ENCODE measurements at places on chromosomes 16 and 17.

DNA sequence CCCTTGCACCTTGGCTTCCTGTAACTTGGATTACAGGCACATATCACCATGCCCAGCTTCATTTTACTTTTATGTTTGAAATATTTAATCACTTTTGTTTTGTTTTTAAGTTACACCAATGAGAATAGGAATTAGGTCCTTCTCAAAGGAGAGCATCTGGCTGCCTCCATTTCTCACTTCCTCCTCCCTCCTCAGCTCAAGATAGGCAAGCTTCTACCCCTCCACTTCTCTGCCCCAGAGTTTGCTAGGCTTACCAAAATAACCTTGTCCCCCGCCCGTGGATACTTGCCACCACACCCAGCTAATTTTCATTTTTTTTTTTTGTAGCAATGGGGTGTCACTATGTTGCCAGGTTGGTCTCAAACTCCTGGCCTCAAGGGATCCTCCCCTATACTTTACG, 17.9 kb downstream of the GABARAPL2 start:
- no peak for DNase-seq

- no peak for DNase-seq
Observed at GRCh38 chr17:57636274-57636673, 108.8 kb downstream of the CCDC182 start.

- peak; percentile 32 for DNase-seq
Observed at GRCh38 chr17:1485423-1486376, 6.8 kb downstream of the MYO1C start.

DNA sequence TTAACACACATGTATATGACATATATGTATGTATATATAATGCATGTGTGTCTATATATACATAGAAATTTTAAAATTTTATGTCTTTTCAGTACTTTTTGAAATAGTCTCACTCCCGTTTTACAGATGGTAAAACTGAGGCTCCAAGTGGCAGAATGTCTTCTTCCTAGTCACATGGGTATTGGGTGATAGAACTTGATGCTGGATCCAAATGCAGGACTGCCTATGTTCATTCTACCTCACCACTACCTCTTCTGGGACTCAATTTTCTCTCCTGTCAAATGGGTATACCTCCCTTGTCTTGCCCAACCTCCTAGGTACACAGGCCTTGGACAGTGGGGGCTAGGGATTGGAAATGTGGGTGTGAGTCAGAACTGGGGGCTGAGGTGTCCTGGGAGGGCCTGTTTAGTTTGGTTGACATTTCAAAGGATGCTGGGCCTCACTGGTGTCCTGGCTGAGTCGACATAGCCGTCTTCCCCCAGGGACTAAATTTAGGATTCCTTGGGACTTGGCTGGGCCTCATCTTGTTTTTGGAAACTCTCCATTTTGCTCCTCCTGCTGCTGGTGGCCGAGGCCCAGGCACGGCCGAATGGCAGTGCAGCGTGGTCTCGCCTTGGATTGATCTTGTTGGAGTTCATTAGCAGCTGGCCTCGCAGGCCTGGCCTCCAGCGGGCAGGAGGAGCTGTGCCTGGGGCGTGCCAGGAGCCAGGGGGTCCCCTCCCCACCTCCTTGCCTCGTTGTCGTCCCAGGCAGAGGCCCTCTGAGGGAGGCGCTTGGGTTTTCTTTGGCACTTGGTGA, 25.9 kb downstream of the NKD1 start:
- no peak for DNase-seq

GRCh38 chr17:1040216-1040600, 43.3 kb downstream of the TIMM22 start:
- DNase-seq: no peak

DNA sequence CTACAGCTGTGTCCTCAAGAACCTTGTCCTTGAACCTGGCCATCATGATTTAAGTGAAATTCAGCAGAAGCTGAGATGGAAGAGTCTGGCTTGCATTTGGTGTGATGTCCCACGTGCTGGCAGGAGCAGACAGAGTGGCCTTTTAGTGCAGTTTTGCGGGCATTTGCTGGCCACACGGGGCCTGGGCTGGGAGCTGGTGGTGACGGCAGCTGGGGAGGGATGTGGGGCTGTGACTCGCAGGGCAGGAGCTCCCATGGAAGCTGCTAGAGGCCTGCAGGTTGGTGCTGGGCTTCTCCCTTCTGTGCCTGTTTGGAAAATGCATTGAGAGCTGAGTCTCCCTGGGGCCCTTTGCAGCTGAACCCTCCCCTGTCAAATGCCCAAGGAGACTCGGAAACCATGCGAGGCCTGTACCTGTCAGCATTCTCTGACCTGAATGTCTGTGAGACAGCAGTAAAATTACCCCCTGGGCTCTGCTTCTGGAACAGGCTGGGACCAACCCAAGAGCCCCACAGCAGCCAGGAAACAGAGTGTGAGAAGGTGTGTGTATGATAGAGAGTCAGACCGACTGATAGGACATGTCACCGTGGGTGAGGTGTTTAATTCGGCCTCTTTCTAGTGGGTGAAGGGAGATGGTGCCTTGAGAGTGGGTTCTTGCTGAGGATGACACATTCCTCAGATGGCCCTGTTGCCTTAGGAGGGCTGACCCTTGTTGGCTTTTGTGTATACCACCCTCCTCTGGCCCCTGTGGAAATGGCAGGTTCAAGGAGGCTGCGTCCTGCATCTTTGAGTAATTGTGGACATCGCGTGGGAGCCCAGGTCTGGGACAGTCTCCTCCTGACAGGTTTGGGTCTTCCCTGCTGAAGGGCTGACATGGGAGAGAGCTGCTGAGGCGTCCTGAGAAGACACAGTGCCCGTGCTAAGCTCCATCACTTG, 145.5 kb downstream of the MSI2 start:
- DNase-seq: no peak

- no peak for DNase-seq
Observed at GRCh38 chr17:53655591-53655990, 167.1 kb upstream of the KIF2B start.

DNA sequence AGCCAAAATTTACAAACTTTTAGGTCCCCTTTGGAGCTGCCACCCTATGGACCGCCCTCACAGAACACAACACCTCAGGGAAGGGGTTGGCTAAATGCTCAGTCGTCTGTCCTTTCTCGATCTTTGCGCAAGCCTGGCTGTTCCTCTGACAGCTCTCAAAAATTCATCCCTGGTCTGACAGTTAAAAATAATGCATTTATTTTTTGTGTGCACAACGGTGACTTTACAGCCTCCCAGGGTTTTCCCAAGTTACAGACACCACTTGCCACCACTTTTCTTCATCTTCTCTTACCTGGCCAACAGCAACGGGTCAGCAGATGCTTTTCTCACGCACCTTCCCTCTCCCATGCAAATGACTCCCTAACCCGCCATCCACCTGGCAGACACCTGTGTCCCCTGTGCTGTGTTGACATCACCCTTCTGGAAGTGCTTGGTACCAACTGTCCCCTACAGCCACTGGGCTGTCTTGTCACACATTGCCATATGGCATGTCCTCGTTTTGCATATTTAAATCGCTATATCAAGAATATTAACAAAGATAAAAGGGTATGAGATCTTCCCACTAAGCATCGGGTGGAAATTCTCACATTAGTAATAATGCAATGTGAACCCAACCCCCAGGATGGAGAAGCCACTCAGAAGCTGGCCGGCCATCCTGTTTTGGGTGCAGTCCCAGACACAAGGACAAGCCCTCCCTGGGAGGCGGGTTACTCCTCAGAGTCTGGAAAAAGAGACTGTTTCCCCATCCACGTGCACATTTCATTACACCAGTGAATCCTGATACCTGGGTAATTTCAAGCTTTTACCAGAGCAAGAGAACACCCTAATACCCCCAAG, 187.0 kb downstream of the ZFHX3 start:
- no peak for DNase-seq

DNA sequence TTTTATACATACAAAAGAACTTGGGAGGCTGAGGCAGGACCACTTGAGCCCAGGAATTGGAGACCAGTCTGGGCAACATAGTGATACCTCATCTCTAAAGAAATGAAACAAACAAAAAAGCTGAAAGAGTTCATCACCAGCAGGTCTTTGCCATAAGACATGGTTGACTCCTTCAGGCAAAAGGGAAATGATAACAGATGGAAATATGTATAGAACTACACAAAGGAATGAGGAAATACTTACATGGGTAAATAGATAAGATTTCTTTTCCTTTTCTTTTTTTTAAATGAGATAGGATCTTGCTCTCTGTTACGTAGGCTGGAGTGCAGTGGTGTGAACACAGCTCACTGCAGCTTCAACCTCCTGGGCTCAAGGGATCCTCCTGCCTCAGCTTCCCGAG, 165.3 kb downstream of the PARN start:
- DNase-seq: no peak

DNA sequence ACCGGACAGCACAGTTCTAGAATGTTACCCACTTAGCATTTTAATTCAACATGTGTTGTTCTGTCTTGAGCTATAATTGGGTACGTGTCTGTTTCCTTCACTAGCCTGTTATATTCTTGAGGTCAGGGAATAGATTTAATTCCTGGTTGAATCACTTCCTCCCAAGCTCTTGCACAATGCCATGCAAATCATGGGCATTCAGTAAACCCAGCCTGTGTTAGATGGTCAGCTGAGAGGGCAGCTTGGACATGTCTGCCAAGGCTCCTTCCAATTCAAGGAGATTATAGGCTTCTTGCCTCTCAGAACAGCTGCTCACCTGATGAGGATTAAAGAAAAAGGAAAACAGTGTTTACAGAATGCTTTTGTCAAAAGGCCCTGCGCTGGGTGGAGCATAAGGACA, 12.6 kb downstream of the C1QTNF1 start:
- peak; percentile 61 for DNase-seq

- DNase-seq: no peak
Observed at GRCh38 chr16:3618769-3619141, 7.3 kb upstream of the SLX4 start.

DNA sequence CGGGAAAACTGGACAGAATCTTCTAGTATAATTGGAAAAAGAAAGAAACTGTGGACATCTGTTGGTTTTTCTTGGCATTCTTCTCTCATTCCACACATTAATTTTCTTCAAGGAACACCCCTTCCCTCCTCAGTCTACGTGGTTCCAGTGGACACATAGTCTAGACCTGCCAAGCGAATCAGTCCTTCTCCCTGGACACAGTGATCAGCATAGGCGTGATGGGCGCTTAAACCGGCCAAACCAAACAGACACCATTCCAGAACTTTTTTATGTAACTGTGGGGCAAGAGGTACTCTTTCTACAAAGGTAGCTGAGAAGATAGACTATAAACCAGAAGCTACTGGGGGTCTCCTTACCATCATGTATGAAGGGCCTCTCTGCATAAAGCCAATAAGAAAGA, 121.8 kb upstream of the COX10 start:
- no peak for DNase-seq

DNA sequence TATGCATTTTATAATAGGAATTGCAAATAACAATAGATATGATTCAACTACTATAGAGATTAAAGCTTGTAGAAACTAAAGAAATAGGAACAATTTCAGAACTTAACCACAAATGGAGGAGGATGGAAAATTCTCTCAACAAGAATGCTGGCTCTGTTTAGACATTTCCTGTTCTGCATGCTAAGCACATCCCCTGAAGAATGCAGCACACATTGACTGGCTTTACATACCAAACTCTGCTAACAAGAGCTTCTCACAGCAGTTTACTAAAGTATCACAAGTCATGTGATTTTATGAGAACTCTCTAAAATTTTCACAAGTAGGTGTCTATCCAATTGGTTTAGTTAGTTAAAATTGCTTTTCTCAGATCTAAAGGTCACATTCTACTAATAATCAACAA, 85.2 kb downstream of the SPAG9 start:
- peak; percentile 79 for DNase-seq

- no peak for DNase-seq
Observed at GRCh38 chr17:29566473-29567303, at the start of gene ABHD15. Gene ABHD15 (minus strand): TSS chr17:29567037. CDS start chr17:29566966, 71 bp downstream.

DNA sequence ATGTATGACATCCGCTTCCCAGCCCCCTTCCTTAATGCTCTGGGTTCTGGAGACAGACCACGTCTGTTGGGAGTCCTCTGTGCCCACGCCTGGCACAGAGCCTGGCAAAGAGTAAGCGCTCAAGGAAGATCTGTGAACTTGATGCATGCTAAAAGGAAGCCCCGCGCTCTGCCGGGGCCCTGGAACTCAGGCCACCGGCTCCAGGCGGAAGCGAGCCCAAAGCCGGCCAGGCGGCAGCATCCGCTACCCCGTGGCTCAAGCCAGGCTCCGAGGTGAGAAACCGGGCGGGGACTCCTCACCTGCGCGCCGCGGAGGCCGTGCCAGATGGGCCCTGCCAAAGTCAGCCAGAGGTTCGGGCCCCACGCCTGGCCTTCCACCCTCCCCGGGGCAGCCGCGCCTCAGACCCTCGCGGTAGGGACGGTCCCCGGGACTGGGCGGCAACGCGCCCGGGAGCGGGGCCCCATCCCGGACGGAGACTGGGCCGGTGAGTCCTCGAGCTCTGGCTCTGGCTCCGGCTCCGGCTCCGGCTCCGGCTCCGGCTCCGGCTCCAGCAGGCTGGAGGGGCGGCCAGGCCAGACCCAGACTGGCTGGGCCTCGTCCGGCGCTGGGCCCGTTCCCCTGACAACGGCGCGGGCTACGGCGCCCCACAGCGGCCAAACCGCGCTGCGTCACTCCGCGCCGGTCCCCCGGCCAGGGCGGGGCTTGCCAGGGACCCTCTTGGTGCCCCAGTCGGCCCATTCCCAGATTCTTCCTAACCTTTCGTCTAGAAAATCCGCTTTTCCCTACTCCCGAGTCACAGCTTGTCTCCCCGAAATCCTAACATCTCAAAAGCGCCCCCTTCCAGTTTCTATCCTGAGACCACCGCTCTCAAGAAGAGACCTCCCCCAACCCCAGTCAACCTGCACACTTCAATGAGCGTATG, at the start of gene ZDHHC1:
Gene ZDHHC1 (minus strand): TSS at position 606 of the 922 bp plus-strand sequence. CDS start 8,702 bp downstream, outside the sequence.
- peak; percentile 25 for DNase-seq

- no peak for DNase-seq
Observed at GRCh38 chr17:17305281-17305801, 2.2 kb downstream of the NT5M start.

- no peak for DNase-seq
Observed at GRCh38 chr16:1707193-1707790, 1.3 kb downstream of the MAPK8IP3 start.

DNA sequence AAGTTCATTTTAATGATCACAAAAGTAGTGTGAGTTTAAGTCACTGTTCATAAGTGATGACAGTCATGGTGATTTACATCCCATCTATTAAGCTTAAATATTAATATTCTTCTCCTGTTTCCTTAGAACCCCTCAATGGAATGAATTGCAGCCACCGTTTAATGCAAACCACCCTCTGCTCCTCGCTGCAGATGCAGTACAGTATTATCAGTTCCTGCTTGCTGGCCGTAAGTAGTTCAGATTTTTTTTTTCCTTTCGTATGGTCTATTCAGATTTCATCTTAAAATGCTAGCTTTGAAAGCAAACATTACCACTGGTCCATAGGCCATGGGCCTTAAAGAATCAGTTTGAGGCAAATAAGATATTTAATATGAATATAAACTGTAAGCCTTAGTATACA, 359.0 kb upstream of the TBX2 start:
- no peak for DNase-seq

GRCh38 chr17:58253082-58253481, 14.7 kb downstream of the LPO start:
- no peak for DNase-seq

- DNase-seq: no peak
Observed at GRCh38 chr17:29622337-29623282, at the start of gene CORO6. Gene CORO6 (minus strand): TSS chr17:29622912. CDS start chr17:29621421, 1,491 bp downstream.

GRCh38 chr17:40312131-40312731, 3.3 kb downstream of the RARA start:
- no peak for DNase-seq

Data from fibroblast of skin of left quadriceps (primary cell).